ENCODE measurements at places on chromosomes 16 and 17.

DNA sequence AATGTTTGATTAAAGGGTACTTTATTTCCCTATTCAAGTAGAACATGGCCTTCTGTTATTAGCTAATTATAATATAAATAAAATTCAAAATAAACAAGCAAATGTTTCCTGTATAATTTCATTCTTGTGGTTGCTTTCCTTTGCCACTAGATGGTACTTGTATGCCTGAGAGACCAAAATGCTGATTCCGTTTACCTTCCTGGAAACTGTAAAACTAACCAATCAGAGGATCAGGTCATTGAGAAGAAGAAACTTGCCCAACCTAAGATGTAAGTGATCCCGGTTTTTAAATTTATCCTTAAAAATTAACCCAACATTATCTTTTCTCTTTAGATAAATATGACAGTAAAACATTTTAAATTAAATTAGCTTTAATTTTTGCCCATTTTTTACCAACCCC lies 8.1 kb upstream of the ABCA5 start:
- DNase-seq = no peak

GRCh38 chr16:81604960-81605383 lies 160.4 kb downstream of the CMIP start:
- DNase-seq = no peak

DNA sequence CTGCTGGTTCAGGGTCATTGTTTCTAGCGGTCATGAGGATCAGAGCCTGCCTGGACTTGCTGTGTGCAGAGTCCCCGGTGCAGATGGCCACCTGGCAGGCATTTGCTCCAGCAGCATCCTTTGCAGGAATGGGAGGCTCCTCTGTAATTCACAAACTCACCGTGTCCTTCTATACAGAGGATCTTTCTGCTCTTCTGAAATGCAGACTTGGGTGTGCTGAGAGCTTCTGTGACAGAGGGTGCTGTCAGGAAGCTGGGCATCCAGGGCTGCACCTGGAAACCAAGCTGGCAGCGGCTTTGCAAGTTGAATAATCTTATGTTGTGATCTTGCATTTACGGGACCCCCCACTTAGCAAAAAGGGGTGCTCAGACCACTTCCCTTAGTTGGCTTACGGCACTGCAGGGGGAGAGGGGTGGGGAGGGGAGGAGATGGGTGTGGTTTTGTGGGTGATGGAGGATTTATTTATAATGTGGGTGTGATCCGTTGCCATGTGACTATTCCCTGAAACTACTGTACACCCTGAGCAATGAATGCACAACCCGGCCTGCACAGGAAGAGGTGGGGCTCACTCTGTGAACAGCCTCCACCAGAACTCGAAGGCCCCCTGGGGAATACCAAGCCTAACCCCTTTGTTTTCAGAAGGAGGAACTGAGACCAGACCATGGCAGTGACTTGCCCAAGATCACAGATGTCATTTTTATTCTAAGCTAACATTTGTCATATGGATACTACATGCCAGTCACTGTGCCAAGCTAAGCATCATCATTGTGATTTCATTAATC lies 178.3 kb downstream of the PRKCB start:
- peak; percentile 87 for DNase-seq

DNA sequence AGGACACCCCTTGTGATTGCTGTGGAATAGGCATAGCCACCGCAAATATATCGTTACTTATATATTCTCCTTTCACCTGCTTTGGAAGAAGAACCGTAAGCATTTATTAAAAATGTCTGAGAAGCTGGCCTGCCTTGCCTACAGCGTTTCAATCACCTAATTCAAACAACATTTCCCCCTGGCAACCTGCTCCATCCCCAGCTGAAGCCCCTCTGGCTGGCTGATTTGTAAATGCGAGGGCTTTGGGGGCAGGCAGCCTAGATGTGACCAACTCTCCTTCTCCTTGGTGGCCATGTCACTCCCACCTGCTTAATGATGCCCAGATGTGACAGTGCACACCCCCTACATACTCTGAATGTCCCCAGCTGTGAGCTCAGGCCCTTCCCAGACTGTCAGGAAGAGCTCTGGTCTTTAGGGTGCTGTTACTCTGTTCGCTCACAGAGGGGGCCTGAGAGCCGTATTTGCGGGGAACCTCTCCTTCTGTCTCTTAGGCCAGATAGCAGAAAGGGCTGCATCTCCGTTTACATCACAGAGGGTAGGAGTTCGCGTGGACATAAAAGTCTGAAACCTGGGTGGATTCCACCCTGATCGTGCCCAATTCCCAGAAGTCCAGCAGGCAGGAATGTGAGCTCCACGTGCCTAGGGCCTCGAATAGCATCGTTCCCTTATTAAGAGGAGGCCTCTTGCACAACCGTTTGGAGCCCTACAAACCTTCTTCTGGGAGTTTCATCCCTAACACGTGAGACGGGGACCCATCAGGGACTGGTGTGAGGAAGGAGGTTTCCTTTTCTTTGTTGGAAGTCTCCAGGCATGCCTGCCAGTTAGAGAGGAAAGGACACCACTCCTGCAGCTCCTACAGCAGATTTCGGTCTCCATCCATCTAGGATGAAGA lies 2.4 kb upstream of the SDK2 start:
- DNase-seq = no peak

DNA sequence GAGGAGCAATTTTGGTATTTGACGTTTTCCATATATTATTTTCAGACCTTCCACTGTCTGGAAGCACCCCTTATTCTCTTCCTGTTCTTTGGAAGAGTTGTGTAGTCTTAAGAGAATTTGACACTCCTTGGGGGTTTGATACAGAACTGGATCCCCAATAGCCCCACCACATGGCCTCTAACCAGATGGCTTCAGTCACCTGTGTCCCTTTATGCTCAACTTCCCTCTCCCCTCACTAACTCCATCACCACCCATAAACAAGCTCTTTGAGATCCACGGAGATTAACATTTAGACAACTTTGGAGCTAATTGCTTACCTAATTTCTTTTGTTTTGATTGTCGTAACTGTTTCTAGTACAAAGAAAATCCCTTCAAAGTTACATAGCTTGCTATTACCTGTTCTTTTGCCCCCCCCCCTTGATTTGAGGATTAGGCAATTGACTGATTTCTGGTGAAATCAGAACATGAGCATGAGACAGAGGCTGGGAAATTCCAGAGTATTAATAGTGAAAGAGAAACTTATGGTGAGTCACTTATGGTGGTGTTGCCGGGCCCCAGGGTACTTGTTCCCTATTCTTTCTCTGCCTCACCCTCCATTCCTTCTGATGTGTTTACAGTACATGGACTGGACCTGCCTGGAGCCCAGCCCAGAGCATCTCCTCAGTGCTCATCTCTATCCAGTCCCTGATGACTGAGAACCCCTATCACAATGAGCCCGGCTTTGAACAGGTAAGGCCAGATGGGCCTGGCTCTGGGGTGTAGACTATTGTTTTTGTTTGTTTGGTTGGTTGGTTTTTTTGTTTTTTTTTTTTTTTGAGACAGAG lies 7.5 kb downstream of the UBE2Z start:
- DNase-seq = peak; percentile 76

GRCh38 chr16:48487287-48487686 lies 102.1 kb upstream of the SIAH1 start:
- no peak for DNase-seq

- no peak for DNase-seq
Observed at GRCh38 chr16:65289022-65289421, 167.2 kb upstream of the CDH11 start.

DNA sequence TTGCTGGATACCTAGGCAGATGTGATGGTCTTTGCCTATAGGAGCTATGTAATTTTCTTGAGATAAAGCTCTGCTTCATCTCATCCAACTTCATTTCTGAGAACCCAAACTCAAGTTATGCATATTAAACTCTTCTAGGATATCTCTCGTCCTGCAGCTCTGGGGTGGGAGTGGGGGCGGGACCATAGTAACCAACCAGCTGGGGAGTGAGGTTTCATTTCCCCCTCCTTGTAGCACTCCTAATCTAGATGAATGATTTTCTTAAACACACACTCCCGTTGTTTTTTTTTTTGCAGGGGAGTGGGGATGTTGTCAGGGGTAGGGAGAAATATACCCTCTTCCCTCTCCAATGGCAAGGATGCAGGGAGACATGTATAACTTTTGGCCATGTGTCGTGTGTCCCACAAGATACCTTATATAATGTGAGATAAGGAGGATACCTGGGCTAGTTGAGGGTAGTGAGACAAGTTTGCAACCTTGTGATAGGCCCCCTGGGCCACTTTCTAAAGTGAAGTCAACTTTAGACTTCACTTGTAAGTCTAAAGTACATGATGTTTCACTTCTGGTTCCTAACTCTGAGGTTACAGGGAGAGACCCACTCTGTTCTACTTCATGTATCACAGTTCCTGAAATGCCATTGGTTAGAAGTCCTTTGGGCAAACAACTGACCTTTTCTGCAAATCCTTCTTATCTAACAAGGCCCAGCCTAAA lies 10.5 kb upstream of the HEATR6 start:
- DNase-seq = peak; percentile 56

DNA sequence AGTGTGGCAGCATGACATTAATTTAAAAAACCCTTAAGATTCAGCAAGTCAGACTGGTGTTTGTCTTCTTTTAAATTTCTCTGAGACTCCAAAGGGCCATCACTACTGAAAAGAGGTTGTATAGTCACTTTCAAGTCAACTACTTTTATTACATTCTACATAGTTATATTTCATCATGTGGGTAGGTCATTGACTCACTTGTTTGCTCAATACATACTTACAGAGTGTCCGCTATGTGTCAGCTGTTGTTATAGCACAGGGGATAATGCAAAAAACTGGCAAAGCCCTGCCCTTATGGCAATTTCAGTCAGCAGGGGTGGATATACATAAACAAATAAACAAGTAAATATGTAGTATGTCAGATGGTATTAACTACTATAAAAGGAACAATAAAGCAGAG lies 2.5 kb upstream of the MYH4 start:
- DNase-seq = no peak

GRCh38 chr17:6596941-6597340 lies 40.6 kb upstream of the PITPNM3 start:
- DNase-seq = no peak

- DNase-seq = no peak
Observed at GRCh38 chr17:56244268-56244890, 91.1 kb downstream of the ANKFN1 start.

- no peak for DNase-seq
Observed at GRCh38 chr17:77959926-77960521, 1.5 kb downstream of the TNRC6C start.

DNA sequence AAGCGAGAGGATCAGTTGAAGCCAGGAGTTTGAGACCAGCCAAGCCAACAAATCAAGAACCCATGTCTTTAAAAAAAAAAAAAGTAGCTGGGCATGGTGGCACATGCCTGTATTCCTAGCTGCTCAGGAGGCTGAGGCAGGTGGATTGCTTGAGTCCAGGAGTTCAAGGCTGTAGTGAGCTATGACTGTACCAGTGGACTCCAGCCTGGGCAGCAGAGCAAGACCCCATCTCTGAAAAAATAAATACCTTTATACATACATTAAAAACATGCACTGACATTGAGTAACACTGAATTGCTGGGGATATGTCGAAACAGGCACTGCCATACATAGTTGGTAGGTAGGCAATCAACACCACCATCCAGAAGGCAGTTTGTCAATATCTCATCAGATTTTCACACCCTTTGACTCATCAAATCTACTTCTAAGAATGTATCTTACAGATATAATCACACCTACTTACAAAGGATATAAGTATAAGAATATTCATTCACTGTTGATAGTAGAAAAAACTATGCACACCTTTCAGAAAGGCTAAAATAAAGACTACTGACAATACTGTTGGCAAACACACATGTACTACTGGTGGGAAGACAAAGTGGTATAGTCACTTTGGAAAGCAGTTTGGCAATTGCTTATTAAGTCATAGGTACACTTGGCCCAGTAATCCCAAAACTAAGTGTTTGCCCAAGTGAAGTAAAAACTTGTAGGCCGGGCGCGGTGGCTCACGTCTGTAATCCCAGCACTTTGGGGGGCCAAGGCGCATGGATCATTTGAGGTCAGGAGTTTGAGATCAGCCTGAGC lies 6.4 kb upstream of the CEP20 start:
- DNase-seq = no peak

DNA sequence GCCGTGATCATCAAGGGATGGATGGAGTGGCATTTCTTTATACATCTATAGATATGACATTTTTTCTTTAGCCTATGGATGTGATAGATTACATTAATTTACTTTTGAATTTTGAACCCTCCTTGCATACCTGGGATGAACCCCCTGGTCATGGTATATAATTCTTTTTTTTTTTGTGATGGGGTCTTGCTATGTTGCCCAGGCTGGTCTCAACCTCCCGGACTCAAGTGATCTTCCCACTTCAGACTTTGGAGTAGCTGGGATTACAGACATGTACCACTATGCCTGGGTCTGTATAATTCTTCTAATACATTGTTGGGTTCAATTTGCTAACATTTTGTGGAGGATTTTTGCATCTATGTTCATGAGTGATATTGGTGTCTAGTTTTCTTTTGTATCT lies 1.7 kb upstream of the TNS4 start:
- no peak for DNase-seq

GRCh38 chr17:37708008-37708615 lies 36.7 kb downstream of the HNF1B start:
- DNase-seq = no peak

DNA sequence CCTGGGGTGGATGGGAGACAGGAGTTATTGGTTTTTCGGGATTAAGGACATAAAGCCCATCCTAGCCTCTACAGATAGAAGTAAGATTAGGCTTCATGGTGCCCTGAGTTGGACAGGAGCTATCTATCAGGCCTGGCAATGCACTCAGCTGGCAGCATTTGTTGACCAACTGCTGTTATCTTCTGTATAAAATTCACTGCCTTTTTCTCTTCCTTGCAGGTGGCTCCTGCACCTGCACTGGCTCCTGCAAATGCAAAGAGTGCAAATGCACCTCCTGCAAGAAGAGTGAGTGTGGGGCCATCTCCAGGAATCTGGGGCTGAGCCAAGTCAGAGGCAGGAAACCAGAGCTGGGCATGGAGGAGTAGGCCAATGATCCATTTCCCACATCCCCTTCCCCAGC lies 579 bp downstream of the MT1A start:
- DNase-seq = no peak

DNA sequence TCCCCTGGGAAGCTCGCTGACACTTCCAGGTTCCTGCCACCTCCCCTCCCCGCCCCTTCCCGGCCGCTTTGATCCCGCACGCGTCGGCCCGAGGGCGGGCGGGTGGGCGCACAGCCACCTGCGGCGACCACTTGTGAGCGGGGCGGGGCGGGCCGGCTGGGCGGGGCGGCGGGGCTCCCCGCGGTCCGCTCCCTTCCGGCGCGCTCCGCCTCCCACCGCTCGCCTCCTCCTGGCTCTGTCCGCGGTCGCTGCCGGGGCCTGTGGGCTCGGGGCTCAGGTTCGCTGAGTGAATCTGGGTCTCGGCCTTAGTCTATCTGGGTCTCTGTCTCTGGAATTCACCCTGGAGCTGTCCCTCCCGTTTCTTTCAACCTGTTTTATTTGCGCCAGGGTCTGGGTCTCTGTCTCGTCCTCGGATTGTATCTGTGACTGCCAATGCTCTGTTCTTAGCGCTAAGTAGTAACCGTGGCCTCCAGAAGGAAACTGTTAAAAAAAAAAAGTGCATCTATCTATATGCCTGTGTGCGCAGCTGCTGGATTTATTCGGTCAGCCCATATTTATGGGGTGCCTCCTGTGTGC lies 2.7 kb upstream of the HES7 start:
- DNase-seq = peak; percentile 75

Measured in GM10248 (cell line).